Stimulated activated CD8-positive, alpha-beta memory T cell treated with anti-CD3 and anti-CD28 coated beads, Interleukin-15, amount 100 ng/mL, for 1 hour (primary cell): ENCODE measurements at places on chromosomes 6 and 20.

DNA sequence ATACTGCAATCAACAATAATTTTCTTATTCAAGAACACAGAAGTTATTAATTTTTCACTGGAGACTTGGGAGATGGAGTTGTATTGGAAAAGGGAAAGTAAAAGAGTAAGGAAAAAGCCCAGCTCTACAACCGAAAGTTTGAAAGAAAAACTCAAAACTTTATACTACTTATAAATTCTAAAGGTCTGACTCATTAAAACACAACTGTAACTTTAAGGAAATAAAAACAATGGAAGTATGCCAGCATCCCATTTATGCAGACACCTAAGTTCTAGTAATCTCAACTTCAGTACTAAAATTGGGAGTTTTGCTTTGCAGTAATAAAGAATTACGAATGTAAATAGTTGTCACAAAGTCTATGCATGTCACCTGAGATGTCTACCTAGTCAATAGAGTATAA, 80.6 kb downstream of the IRAK1BP1 start:
- DNase-seq = no peak

DNA sequence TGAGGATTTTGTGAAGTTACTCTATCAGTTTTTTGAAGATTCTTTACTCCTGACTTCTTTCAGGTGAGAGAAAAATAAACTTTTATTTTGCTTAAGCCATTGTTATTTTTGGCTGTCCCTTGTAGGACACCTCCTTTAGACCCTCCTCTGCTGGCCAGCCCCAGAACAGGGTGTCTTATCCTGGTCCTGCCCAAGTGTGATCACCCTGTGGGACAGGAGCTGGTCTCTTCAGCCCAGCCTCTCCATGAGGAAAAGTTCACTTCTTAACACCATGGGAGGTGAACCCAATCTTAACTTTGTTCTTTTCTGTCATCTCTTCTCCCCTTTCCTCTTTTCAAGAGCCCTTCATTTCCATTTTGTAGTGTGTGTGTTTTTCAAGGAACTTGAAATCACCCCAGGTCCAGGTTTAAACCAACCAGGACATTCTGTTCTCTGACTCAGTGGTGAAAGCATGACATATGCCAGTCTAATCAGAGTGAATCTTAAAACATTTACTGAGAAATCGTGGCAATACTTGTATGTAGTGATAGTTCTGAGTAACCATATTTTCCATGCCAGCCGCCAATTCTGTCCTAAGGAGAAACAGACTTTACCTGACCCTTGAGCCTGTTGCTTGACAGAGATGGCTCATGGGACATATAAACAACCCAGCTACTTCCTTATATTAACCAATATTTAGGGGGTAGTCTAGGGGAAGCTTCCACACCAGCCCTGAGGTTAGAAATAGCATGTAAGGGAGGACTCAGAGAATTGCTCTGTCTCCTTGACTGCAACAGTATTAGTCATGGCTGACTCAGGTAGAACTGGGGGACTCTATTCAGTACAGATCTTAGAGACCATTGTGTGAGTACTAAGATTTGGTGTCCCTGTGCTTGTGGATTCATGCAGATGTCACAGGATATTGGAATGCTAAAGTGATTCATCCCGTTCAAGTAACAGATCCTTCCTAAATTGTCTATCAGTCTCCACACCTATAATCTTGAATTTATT, 48.8 kb downstream of the FLRT3 start:
- DNase-seq = no peak

DNA sequence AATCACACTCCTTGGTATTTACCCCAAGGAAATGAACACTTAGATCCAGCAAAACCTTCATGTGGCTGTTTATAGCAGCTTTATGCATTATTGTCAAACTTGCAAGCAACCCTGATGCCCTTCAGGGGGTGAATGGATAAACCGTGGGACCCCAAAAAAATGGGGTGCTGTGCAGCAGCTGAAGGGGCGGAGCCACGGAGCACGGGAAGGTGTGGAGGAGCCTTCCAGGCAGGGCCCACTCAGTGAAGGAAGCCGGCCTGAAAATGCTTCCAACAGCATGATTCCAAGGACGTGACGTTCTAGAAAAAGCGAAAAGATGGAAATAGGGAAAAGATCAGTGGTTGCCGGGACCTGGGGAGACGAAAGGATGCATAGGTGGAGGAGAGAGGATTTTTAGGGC, 25.6 kb upstream of the FRMD1 start:
- no peak for DNase-seq

- no peak for DNase-seq
These were observed at the start of gene BPIFB6 for GRCh38 chr20:33031531-33031930. BPIFB6 (plus strand) TSS chr20:33031648; CDS start chr20:33031648, 0 bp downstream.

GRCh38 chr6:40285996-40286395, 301.2 kb downstream of the LRFN2 start:
- no peak for DNase-seq

DNA sequence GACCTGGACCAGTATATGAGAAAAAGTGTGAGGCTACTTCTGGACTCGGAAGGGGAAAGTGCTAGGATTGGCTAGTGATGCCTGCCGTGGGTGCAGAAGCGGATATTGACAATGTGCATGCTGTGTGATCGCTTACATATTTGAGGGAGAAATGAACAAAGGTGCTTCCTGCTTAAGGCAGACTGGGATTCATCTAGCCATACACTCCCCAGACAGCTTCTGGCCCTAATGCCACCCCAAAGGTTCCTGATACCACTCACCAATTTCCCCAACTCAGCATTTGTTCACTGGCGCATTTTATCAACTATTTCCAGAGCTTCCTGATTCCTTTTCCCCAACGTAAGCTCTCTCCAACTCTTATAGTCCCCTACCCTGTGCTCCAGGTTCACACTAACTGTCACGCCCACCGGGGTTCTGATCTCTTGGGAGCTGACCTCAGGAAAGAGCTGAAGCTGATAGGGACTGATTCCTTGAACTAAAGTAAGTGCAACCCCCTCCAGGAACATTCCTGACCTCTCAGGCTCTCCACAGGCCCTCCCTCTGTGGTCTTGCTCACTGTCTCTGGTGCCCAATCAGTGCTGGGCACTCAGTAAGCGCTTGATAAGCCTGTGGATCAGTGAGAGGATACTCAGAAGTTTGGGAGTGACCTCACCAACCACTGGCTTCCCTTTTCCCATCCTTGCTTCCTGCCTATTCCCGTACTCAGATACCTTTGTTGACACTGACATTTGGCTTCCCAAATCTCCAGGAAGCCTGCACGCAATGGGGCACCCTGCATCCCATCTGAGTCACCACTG, 73.3 kb downstream of the MRPL14 start:
- DNase-seq = no peak

- DNase-seq = no peak
These were observed 216.1 kb upstream of the MYLIP start for GRCh38 chr6:15912505-15913400.
